ENCODE measurements at places on chromosomes 16 and 17. TPM values are rescaled to one million over a fixed set of nuclear protein-coding genes. Genes with fewer than 3 reads are reported as not detected.

GRCh38 chr17:61009663-61010062 lies 332.0 kb downstream of the BCAS3 start:
- no peak overlapping the region for H3K27ac ChIP-seq
- peak; percentile 42 for DNase-seq
- no peaks in the 10 kb centered on the region for H3K27me3 ChIP-seq
- no peaks in the 10 kb centered on the region for H3K36me3 ChIP-seq

DNA sequence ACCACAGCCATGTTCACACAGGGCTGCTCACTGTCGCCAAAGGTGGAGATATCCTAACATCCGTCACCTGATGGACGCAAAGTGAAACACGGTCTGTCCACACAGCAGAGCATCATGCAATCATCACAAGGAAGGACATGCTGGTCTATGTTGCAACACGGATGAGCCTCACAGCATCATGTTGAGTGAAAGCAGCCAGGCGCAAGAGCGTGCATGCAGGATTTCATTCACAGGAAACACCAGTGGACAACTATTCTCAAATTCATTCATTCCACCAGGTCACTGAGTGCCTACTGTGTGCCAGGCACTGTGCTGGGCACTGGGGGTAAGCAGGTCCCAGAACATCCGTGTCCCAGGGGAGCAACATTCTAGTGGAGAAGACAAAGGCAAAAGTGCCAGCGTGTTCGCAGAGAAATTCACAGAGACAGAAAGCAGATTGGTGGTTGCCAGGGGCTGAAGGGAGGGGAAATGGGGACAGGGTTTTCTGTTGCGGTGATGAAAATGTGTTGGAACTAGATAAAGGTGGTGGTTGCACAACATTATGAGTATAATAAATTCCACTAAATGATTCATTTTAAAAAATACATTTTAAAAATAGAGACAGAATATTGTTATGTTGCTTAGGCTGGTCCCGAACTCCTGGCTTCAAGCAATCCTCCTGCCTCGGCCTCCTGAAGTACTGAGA lies 22.7 kb upstream of the KCNJ12 start:
- H3K27ac ChIP-seq = no peak overlapping the region
- DNase-seq = no peak
- H3K36me3 ChIP-seq = no peaks in the 10 kb centered on the region
- H3K4me3 ChIP-seq = no peak overlapping the region
- H3K27me3 ChIP-seq = peaks cover 17% of the 10 kb centered on the region

DNA sequence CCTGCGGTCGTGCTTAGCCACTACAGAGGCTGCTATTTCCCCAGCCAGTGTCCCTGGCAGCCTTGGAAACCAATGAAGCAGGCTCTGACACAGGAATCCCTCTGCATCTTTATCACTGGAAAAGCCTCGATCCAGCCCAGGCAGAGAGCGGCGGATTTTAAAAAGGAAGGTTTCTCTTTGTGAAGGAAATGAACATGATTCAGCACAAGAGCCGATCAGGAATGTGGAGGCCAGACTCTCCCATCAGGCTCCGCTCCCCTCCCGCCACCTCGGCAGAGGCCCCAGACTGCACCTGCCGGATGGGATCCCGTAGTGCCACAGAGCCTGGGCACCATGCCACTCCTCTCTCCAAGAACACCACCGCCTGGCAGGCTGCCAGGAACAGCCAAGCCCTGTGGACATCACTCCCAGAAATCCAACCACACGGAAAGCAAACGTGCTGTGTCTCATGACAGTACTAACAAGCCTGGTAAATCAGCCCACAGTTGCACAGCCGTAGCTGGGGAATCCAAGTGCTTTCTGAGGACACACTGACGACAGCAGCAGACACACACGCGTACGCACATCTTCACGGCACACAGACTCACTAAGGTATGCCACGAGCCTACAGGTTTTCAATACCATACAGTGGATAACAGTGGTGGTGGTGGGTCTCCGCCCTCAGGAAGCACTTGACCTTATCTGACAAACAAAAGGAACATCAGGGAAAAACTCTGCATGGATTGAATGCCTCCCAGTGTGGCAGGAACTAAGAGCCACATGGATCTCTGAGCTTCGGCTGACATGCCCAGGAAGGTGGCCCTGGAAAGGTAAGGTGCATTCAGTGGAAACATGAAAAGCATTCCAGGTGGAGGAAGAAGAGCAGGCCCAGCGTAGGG lies 5.4 kb downstream of the LRRC75A start:
- no peaks in the 10 kb centered on the region for H3K36me3 ChIP-seq
- peak; percentile 44 for DNase-seq
- no peak overlapping the region for H3K4me3 ChIP-seq
- H3K27me3 ChIP-seq = peaks cover 17% of the 10 kb centered on the region
- H3K27ac ChIP-seq = no peak overlapping the region

GRCh38 chr16:29007730-29008593 lies 23.1 kb downstream of the LAT start:
- peak; percentile 90 for DNase-seq
- no peak overlapping the region for H3K4me3 ChIP-seq
- no peaks in the 10 kb centered on the region for H3K36me3 ChIP-seq
- H3K27ac ChIP-seq = no peak overlapping the region
- peaks cover 2% of the 10 kb centered on the region for H3K4me1 ChIP-seq
- no peaks in the 10 kb centered on the region for H3K27me3 ChIP-seq

SLC9A5 gene
- 1.8 TPM for total RNA-seq

MYH13 gene
- not detected for total RNA-seq

SLC35G6 gene
- not detected for total RNA-seq

All from IMR-90 (cell line).